ENCODE measurements at places on chromosomes 6 and 20.

GRCh38 chr6:109393886-109394281 lies 11.6 kb upstream of the CD164 start:
- DNase-seq, result no peak

DNA sequence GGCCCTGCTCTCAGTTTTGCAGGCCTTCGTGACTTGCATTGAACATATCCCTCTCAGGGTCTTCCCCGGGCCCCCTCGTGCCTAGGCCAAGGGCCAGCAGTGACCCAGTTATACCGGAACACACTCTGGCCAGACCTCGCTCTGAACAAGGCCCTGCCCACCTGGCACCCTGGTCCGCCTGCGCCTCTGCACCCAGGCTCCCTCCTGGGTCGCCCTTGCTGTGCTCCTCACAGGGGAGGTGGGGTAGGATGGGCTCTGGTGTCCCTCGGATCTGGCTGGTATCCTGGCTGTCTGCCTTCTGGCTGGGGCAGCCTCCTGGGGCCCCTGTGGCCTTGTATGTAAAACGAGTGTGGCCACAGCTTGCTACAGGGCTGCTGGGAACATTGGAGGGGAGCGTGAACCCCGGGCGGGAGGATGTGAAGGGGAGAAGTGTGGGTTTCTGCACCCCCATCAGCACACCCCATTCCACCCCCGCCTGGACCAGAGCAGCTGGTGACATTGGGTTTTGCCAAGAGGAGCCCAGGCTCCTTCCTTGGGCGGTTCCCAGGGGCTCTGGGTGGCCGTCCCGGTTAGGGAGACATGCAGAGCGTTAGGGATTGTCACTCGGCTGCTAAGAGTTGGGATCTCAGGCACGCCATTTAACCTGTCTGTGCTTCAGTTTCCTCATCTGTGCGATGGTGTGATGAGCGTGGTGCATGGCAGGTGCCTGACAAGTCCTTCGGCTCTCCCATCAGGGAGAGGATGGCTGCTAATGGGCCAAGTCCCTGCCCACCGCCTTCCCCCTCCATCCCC lies 17.5 kb downstream of the SRC start:
- no peak for DNase-seq

DNA sequence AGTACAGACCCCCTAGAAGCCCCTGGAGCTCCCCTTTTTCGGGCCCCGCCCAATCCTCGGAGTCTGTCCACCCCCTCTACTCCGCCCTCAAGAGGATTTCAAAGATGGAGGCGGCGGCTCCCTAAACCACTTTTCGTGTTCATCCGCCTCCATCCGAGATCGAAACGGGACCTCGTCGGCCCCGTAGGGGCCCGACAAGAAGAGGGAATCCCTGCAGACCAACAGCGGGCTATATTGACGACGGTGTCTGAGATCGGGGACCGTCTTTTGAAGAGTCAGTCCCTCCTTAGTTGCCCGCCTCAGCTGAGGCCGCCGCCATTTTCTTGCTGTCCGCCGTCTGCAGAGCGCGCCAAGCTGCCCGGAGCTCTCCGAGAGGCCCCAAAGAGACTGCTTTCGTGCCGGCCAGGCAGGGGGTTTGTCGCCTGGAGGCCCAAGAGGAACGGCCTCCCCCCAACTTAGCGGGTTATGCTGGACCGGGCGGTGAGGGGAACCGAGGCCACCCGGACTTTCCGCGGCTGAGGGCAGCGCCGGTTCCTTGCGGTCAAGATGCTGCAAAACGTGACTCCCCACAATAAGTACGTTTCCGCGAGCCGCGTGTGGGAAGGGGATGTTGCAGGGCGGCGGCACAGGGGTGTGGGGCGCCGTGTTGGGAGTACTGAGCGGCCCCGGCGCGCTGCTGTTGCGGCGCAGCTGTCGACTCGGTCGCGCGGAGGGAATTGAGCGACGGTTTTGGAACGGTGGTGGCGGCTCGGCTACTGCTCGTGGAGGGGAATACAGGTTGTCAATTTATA lies 4.2 kb downstream of the BRD2 start:
- peak; percentile 68 for DNase-seq

DNA sequence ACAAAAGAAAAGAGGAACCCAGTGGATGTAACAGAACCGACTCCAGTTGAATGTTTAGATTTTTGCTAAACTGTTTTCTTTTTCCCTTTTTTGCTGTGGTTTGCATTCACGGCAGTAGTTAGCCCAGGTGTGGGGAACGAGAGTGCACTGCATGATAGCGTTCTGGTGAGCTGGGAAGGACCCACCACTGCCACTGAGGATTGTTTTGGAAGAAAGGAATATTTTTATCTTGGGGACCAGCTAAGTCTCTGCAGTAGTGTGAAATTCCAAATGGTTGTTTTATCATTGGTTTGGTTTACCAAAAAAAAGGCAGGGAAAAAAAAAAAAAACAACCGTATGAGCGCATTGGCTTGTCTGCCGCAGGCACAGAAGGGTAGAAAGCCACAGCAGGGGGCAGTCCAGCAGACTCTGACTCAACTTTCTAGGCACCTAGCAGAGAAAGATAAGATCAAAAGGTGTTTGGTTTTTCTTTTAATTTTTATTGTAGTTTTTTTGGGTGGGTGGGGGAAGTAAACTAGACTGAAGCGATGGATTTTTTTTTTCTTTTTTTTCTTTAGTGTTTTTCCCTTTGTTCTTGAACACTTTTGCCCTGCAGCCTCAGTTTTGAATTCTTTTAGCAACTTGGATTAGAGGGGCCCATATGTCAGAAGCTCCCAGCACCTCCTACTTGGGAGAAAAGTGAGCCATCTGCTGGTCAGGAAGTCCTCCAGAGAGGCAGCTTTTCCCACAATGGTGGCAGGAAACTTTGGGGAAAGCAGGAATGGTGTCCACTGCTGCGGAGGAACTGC lies 13.5 kb upstream of the RAB5IF start:
- DNase-seq, result peak; percentile 51

- DNase-seq, result no peak
Observed at GRCh38 chr6:36915599-36915998, 29.8 kb downstream of the C6orf89 start.

DNA sequence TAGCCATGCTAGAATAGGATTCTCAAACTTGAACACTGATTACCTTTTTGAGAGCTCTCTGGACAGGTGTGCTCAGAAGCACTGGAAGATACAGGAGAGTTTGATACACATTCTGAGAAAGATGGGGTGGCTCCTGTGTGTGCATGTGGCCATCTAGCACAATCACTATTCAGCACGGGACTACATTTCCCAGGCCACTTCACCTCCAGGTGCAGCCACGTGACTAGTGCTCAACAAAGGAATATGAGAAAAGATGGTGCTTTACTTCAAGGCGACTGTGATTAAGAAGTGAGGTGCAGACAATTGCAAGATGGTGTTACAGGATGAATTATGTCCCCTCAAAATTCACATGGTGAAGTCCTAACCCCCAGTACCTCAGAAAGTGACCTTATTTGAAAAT lies 103.8 kb downstream of the BACH2 start:
- no peak for DNase-seq

DNA sequence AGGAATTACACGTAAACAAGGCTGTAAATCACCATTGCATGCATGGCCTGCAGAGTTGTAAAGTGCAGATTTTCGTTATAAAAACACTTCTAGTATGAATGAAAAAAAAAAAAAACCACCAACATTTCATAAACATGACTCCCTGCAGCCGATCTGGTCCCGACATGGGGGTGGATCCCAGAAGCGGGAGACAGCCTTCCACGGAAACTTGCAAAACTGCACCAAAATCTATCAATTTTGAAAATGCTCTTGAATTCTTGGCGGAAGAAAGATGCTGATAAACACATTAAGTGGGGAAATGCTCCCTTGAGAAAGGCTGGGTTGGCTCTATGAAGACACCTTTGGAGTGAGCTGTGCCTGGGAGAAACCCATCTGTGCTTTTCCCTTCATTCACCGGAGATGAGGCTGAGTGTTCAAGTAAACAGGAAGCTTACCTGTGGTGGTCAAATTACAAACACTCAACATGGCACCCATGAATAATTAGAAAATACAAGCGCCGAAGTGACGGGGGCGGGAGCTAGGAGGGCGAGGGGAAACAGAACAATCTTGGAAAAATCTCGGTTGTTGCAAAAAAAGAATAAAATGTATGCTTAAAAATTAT lies 845 bp upstream of the ANKRD60 start:
- no peak for DNase-seq

Data from activated naive CD8-positive, alpha-beta T cell treated with anti-CD3 and anti-CD28 coated beads, Interleukin-2, amount 50 U/mL, for 24 hours (primary cell).